Activated T-helper 1 cell treated with anti-CD3 and anti-CD28 coated beads, Interleukin-2, amount 50 U/mL, for 16 hours (primary cell): ENCODE measurements at places on chromosomes 3 and 15.

GRCh38 chr3:185825006-185825638, at the start of gene IGF2BP2:
TSS of gene IGF2BP2 (minus strand) at chr3:185825042. CDS start at chr3:185824960, 82 bp downstream.
- DNase-seq, result no peak

DNA sequence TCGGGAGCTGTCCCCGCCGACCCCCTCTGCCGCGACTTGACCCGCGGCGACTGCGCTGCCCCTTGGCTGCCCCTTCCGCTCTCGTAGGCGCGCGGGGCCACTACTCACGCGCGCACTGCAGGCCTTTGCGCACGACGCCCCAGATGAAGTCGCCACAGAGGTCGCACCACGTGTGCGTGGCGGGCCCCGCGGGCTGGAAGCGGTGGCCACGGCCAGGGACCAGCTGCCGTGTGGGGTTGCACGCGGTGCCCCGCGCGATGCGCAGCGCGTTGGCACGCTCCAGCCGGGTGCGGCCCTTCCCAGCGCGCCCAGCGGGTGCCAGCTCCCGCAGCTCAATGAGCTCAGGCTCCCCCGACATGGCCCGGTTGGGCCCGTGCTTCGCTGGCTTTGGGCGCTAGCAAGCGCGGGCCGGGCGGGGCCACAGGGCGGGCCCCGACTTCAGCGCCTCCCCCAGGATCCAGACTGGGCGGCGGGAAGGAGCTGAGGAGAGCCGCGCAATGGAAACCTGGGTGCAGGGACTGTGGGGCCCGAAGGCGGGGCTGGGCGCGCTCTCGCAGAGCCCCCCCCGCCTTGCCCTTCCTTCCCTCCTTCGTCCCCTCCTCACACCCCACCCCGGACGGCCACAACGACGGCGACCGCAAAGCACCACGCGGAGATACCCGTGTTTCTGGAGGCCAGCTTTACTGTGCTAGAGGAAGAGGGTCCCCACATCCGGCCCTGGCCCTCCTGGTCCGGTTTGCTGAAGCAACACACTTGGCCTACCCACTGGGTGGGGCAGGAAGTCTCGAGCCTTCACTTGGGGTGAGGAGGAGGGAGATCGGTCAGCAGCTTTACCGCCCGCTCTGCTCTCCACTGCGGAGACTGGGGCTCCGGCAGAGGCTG, at the start of gene RASSF1:
Gene RASSF1 (minus strand): TSS at position 389 of the 882 bp plus-strand sequence. CDS start 31 bp downstream, at position 358.
- no peak for DNase-seq

GRCh38 chr3:167521006-167521355, 47.1 kb upstream of the SERPINI2 start:
- no peak for DNase-seq

DNA sequence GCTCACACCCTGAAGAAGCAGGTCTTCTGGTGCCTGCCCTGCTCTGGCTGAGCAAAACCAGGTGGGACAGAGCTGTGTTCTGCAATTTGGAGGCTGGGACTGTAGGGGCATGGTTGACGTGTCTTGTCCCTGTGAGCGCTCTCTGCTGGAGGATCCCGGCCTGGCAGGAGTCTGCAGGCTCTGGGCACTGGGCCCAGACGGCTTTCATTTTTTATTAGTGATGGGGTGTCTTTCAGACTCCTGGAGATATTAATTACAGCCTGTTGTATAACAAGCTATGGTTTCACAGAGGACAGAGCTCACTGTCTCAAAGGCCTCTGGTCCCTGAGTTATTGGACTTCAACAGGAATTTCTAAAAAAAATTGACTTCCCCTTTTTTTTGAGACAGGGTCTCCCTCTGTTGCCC, 29.5 kb upstream of the ZNF710 start:
- DNase-seq, result no peak

DNA sequence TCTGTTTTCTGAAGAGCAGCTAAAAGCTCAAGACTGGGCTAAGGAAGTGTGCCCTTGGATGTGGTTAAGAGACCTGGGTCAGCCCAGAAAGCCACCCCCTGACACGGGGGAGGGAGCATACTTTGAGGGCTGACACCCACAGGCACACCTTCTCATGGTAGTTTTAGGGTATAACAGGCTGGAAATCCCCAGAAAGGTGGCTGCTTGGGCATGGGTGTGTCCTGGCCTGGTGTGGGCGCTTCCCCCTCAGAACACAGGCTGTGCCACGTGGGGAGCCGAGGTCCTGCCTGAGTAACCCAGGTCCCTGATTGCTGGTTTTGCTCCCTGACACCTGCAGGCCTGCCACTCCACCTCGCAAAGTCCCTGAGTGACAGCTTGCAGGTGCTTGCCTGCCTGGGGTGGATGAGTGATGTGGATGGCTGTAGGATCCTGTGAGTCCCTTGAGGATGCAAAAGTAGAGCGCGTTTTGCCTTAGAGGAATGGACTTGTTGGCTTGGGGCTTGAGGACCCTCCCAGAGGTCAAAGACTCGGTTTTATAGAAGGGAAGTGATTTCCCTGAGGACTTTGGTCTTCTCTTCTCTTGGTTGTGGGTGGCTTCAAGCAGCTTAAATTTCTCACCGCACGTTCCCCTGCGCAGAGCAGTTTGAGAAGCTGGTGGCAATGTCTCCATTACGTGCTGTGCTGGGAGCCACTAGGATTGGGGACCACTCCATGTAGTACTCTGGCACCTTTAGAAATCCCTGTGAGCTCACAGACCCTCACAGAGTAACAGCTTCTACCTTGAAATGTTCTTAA, 94.4 kb downstream of the DNASE1L3 start:
- peak; percentile 9 for DNase-seq
